ENCODE measurements at places on chromosomes 5 and 9.

DNA sequence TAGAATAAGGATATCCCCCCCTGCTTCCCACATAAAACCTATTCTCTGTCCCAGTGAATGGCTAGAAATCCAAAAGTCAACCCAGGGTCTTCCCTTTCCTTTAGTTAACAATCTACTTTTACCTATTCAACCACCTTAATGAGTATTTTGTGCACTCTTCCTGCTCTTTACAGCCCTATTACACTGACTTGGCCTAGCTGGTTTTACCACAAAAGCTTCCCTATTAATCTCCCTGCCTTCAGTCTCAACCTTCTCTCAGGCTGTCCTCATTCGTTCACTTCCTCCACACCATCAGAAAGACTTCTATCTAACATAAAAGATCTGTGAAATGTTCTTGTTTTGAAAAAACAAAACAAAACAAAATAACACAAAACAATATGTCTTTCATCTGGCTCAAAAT, 16.2 kb downstream of the CTNNAL1 start:
- DNase-seq: no peak

- DNase-seq: no peak
These were observed 21.2 kb downstream of the GNAQ start for GRCh38 chr9:78010445-78010844.

DNA sequence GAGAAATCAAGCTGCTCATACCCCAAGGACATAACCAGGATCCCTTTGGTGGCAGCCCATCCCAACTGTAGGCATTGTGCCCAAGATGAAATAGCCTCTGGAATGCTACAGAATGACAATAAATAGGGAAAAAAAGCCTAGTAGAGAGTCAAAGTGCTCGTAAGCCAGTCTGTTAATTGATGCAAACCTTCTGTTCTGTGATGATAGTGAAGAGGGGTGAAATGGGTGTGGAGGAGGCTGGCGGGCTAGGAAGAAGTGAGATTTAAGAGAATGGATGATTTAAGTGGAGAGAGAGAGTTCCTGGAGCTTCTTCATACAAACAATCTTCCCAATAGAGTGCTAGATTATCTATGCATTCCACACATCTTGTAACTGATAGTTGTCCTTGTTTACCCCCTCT, 301.0 kb upstream of the PCSK5 start:
- DNase-seq: no peak

- DNase-seq: no peak
These were observed 129.5 kb downstream of the SIL1 start for GRCh38 chr5:139068494-139069151.

- DNase-seq: no peak
These were observed 795 bp upstream of the ASS1 start for GRCh38 chr9:130443840-130444492.

- no peak for DNase-seq
These were observed 153.4 kb upstream of the MPDZ start for GRCh38 chr9:13432904-13433303.

- peak; percentile 56 for DNase-seq
These were observed 72.3 kb downstream of the DROSHA start for GRCh38 chr5:31459594-31459993.

GRCh38 chr9:68822596-68823165, 117.6 kb downstream of the PIP5K1B start:
- DNase-seq: no peak

- no peak for DNase-seq
These were observed 28.1 kb downstream of the NTRK2 start for GRCh38 chr9:84697509-84698114.

GRCh38 chr5:71934322-71934721, 173.0 kb upstream of the MAP1B start:
- DNase-seq: no peak

DNA sequence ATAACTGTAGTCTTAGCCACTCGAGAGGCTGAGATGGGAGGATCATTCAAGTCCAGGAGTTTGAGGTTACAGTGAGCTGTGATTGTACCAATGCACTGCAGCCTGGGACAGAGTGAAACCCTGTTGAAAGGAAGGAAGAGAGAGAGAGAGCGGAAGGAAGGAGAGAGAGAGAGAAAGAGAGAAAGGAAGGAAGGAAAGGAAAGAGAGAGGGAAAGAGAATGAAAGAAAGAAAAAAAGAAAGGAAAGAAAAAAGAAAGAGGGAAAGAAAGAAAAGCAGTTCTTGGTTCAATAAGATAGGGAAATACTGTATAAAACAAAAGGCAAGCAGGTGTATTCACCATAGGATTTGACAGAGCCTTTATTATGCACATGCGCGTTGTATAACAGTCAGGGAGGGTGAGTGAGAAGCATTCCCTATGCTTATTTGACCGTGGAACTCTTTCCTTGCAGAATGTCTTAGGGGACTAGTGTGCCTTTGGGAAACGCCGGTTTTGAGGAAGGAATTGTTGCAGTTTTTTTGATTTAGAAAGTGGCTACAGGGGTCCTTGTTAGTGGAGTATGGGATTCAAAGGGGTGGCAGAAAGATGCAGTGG, 42.0 kb downstream of the GSN start:
- DNase-seq: no peak

GRCh38 chr9:92496396-92497176, 14.3 kb upstream of the ASPN start:
- DNase-seq: no peak

DNA sequence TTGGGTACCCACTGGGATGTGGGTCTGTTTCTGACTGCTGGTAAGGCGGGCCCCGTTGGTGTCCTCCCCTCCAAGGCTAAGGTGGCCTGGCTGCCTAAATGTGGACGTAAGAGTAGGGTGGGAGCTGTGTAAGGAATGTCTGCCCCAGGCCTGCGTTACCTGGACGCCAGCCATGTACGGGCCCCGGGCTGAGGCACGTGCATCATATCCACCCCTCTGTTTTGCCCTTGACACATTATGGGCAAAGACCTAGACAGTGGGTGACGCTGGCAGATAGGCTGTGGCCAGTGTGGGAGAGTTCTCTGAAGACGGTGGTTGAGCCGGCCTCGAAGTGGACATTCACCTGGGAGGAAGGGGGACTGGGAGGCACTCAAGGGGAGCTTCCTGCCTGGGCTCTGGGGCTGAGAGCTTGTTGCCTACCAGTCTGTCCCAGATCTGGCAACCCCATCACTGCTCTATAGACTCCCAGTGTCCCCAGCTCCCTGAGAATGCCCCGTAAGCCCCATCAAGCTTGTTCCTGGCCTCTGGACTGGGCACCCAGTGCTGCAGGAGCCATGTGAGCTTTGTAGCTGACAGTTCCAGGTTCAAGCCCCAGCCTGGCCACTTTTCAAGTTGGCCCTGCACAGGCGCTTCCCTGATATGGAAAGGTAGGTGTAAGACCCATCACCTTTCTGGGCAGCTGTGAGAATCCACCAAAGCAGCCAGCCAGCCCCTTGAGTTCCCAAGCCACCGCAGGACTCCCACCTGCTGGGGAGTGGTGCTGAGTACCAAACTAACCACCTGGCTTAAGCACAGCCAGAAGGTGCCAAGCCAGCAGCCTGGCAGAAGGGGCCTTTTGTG, 3.2 kb upstream of the PRR7 start:
- no peak for DNase-seq

- DNase-seq: no peak
These were observed 41.5 kb downstream of the WNK2 start for GRCh38 chr9:93225417-93225816.

DNA sequence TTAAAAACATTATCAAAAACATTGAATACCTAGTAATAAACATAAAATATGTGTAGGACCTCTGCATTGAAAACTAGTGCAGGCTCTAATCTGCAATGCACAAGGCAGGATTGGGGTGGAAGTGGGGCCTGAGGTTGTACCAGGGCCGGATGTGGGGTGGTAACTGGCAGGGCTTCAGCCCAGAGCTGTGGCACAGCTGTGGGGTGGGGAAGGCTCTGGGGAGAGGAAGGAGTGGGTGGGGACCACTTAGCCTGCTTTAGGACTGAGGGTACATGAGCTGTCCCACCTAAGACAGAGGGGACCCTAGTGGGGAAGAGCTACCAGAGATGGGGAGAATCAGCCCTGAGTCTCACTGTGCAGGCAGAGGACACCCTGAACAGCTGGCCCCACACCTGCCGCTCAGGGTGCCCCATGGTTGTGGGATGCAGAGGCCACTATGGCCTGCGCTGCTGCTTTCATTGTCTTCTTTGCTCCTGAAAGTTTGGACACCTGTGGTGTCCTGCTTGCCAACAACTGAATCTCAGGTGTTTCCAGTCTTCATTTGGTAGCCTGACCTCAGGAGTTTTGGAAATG, 311.4 kb downstream of the TLE4 start:
- DNase-seq: no peak

DNA sequence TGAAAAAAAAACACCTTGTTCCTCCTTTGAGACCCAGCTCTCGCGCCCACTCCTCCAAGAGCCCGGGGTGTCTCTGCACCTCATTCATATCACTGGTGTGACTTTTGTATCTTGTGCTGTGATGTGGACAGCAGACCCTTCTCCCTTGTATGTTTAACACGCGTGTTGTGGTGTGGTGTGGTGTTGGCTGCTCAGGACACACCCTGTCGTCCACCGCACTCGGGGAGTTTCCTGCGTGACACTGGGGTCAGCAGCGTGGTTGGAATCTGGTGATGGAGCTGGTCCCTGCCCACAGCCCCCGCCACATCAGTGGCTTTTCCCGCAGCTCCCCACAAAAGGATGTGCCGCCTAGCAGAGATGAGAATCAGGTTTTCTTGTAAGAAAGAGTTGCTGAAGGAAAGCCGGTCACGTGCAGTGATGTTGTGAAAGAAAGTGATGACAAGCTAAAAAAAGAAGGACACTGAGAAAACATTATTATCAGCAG, 61.5 kb downstream of the TENT4A start:
- no peak for DNase-seq

- DNase-seq: no peak
These were observed 6.3 kb downstream of the MEF2C start for GRCh38 chr5:88876714-88877113.

DNA sequence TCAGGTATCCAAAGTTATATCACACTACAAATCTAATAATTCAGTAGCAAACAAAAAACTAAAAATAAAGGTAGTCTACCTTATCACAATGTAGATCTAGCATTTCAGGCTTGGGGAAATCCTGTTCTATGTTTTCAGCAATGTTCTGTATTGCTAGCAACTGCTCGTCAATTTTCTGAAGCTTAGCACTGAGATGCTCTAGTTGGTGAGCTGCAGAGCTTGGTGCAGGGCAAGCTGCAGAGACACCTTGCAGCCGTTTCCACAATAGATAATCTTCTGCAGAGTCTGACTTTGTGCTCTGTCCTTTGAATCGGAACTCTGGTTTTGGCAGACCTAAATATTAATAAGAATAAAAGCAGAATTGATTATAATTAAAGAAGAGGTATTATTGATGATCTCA, 95.5 kb downstream of the CPLANE1 start:
- DNase-seq: no peak

- no peak for DNase-seq
These were observed 4.1 kb upstream of the SEMA5A start for GRCh38 chr5:9549941-9550340.

- no peak for DNase-seq
These were observed 8.1 kb upstream of the COL5A1 start for GRCh38 chr9:134633362-134634142.

DNA sequence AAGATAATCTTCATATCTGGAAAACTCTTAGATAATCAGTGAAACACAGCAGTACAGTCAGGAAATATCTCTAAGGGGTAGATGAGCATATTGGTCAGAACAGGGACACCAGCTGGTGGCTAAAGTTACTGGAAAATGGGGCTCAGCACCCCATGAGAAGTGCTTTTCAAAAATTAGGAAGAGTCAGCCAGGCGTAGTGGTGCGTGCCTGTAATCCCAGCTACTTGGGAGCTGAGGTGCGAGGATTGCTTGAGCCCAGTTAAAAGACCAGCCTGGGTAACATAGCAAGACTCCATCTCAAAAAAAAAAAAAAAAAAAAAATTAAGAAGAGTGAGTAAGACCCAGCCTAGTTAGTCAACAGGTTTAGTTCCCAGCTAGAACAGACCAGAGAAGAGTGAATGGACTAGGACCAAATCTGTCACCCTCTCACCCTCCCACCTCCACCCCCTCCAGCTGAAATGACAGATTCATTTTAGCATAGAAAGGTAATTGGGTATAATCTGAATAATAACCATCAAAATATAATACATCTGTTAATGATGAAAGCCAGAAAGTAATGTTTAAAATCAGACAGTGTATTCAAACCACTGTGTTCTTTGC, 120.9 kb downstream of the CDC42SE2 start:
- no peak for DNase-seq

DNA sequence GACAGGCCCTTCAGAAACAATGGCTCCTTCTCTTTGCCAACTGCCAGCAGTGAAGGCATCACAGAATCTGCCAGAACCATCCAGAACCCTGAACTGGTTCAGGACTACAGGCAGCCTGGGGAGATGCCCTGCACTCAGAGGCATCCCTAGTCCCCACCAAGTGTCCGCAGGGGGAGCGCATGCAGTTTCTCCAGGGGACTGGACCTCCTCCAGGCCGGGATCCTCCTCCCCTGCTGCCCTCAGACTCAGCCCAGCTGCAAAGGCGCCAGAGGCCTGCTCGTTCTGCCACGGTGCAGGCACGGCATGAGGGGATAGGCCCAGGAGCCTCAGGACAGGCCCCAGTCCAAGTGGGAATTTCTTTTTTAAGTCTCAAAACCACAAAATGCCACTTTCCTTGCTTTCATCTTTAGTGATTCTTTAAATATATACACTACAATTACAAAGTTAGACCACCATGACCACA, 72.0 kb downstream of the SEMA4D start:
- no peak for DNase-seq

DNA sequence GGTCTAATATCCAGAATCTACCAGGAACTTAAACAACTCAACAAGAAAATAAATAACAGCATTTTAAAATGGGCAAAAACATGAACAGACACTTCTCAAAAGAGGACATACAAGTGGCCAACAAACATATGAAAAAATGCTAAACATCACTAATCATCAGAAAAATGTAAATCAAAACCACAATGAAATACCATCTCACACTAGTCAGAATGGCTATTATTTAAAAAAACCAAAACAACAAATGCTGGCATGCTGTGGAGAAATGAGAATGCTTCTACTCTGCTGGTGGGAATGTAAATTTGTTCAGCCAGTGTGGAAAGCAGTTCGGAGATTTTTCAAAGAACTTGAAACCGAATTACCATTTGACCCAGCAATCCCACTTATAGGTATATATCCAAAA, 63.1 kb downstream of the ADAMTS6 start:
- peak; percentile 15 for DNase-seq

DNA sequence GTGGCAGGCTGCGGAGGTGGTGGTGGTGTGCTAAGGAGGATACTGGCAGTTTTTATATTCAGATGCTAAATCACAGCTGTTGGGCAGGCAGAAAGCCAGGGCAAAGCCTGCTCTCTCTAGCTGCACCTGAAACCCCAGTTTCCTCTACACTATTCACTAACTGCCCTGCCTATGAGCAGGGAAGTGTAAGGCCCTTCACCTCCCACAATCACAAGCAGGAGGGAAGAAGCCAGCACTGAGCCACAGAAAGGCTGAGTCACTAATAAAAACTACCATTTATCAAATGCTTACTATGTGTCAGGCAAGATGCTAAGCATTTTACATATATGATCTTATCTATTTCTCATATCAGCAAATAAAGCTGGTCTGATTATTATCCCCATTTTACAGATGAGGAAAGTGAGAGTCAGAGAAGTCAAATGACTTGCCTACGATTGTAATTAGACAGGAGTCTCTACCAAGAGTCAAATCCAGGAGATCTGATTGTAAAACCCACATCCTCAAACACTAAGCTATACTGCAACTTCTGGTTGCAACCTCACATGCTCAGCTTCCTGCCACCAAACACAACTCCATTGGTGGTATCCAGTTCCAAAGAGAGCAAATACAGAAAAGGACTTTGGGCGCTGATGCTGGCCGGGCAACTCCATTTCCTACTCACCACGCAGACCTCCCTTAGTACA, 17.7 kb upstream of the IL6ST start:
- no peak for DNase-seq

- DNase-seq: no peak
These were observed 218.4 kb downstream of the PCSK1 start for GRCh38 chr5:96214442-96215197.

- peak; percentile 64 for DNase-seq
These were observed 27.3 kb downstream of the MACROH2A1 start for GRCh38 chr5:135371622-135372232.

All from HS-5 (cell line).